ENCODE measurements at places on chromosomes 1 and 21. TPM values are rescaled to one million over a fixed set of nuclear protein-coding genes. Genes with fewer than 3 reads are reported as not detected.
A peak's percentile ranks its signal among the peaks of the same experiment; 100 is the strongest.

The SLC44A3 gene
- 0.80 TPM for total RNA-seq

GRCh38 chr1:113153116-113153803 lies 80.3 kb downstream of the LRIG2 start:
- DNase-seq, result peak; percentile 66

DNA sequence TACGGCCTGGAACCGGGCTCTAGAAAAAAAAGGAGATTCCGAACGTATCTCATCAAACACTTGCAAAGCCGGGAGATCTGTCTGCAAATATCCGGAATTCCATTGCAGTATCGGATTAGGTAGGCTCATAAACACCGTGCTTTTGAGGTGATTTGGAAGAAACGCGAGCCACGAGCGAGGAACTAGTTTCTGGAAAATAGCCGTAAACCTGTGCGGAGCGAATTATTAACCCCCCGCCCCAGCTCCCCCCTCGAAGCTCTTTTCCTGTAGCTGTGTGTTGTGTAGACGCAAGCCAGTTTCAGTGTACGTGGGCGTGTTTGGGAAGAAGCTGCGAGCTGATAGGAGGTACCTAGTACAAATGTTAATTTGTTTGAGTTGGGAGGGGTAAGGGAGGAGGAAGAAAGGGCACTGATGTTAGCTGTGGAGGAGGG lies 1.1 kb downstream of the RALGPS2 start:
- DNase-seq, result peak; percentile 86

DNA sequence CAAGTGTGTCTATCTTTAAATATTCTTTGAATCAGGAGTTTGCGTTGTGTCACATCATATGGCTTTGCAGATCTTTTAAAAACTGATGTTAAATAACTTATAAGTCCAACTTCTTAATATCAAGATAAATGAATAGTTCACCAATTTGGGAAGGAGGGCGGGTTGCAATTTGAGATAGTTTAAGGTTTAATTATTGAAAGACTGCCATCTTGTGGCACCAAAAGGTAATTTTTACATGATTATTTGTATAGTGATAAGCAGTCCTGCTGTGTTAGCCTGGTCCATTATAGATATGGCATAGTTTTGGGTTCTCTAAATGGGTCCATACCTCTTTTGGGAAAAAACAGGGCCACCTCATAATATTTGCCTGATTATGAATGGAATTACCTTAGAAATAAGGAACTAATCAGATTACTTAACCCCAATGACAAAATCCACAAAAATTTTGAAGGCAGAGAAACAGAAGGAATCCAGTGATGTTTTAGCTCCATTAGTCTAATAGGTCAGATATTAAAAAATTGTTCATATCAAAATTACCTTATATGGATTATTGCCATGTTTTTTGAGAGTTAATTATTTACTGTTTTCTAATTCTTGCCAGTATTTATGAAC lies 64.3 kb downstream of the PRKAA2 start:
- peak; percentile 26 for DNase-seq

DNA sequence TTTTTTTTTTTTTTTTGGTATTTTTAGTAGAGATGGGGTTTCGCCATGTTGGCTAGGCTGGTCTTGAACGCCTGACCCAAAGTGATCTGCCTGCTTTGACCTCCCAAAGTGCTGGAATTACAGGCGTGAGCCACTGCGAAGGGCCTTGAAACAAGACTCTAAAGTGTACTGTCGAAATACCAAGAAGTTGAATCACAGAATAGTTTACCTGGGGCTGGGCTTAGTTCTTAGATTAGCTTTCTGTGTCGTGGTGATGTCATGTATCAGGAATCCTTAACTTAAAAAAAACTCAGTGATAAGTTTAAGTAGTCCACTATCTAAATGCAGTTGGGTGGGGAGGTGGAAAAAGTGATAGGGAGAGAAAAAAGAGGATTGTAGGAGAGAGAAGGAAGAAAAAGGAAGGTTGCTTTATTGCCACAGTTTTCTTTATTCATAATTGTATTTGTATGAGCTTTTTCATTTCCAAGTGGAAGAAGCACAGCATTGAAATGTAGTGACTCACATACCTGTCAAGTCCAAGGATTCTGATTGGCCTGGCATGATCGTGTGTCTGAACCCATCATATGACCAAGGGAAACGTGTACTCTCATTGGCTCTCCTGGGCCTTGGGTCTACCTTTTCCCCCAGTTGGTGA lies 13.4 kb downstream of the ITSN1 start:
- peak; percentile 88 for DNase-seq
